ENCODE measurements at places on chromosomes 1 and 21.

DNA sequence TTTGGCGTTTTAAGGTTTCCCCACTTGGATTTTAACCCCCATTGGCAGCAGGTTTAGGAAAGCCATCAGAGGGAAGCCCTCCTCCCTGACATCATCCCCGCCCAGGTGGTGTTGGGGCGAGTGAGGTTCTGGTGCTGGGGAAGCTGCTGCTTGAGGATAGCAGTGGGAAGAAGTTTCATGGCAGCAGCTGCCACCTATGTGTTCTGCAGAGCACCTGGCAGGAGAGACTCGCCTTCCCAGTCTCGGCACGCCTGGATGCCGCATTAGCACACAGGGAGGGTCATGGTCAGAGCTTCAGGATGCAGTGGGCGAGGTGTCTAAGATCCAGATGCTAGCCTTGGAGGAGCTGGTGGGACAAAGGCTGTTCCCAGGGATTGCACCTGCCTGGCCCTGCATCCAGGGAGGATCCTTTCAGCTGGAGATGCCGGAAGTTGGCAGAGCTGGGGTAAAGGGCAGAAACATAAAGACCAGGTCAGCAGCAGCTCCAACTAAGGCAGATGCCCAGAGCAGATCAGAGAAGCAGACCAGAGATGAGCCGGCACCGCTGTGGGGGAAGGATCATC is 33.9 kb downstream of the ABCG1 start:
- no peak for DNase-seq

DNA sequence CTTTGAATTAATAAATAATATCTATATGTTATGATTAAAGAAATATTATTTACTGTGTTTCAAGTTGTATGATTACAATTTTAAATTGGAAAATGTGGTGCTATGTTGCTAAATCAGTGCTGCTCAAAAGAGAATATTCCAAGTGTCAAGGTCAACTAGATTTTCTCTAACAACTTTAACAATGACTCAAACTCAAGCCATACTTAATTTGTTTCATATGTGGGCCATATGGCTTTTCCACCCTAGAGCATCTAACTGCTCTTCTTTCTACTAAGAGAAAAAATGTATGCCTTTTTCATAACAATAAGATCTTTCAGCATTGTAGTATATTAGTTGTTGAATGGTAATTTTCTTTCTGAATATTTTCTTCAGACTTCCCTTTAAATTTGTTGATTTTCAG is 8.3 kb upstream of the SYT14 start:
- no peak for DNase-seq

DNA sequence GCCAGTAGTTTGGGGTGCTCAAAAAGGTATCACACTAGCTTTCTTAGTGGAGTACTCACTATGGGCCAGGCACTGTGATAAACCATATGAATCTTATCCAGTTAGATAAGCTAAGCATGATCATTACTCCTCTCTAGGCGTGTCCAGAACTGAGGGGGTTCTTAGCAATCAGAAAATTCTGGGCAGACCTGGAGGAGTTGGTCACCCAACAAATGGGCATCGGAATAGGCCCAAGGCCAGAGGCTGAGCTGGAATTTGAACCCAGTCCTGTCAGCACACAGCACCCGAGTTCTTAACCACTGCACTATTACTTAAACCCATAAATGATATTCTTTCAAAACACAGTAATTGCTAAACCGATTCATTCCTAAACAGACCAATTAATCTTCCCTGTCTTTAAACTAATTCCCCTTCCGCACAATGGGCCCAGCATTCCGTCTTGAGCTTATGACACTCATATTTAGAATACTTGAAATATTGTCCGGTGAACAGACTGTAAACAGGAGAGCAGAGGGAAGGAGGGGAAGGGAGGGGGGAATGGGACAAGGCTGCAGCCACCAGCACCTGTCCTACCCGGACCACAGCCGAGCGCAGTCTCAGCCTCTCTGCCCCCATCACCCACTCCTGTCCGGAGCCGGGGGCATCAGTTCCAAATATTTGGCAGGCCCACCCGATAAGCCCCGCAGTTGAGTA is 113.0 kb upstream of the GADD45A start:
- no peak for DNase-seq

GRCh38 chr1:170555370-170555769 is 23.4 kb downstream of the GORAB start:
- DNase-seq = no peak

DNA sequence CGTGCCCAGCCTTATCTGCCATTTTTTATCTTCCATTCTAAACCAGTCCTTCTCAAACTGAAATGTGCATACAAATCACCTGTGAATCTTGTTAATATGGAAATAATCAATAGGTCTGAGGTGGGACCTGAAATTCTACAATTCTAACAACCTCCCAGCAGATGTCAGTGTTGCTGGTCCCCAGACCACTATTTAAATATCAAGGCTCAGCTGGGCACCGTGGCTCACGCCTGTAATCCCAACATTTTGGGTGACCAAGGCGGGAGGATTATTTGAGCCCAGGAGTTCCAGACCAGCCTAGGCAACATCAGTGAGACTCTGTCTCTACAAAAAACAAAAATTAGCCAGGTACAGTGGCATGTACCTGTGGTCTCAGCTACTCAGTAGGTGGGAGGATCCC is 4.1 kb downstream of the UQCRHL start:
- DNase-seq = no peak

DNA sequence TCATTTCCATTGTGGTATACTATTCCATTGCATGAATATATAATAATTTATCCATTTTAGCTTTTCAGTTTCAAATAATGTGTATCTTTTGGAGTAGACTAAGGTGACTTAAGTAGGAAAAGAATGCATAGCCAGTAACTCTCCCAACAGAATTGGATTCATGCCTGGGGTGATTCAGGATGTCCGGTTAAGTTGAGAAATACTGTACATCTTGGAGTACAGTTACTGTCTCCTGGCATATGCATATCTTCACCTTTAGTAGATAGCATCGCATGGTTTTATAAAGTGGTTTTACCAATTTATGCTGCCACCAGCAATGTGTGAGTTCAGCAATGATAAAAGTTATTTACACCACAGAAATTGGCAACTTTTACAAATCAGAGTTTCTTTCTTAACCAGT is 18.6 kb upstream of the SLC6A9 start:
- no peak for DNase-seq

DNA sequence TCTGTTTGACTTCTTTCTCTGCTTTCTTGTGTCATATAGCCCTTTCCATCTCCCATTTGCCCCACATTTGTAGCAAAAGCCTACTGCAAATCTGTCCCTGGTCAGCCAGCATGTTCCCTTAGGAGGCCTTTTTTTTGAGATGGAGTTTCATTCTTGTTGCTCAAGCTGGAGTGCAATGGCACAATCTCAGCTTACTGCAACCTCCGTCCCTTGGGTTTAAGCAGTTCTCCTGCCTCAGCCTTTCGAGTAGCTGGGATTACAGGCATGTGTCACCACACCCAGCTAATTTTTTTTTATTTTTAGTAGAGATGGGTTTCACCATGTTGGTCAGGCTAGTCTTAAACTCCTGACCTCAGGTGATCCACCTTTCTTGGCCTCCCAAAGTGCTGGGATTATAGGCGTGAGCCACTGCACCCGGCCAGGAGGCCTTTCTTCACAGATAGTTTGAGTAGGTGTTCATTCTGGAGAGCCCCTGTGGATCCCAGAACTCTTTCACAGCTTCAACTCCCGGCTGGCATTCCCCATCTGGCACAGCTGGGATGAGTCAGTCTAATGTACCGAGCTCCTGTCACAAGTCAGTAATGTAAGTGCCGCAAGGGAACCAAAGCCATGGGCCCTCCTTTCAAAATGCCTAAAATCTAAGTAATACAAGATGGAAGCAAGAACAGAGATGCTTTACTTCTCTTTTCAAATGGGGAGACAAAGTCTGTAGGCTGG is 9.4 kb upstream of the NHLH1 start:
- no peak for DNase-seq

- no peak for DNase-seq
Measured at GRCh38 chr1:113453771-113454083, 63.4 kb downstream of the MAGI3 start.

DNA sequence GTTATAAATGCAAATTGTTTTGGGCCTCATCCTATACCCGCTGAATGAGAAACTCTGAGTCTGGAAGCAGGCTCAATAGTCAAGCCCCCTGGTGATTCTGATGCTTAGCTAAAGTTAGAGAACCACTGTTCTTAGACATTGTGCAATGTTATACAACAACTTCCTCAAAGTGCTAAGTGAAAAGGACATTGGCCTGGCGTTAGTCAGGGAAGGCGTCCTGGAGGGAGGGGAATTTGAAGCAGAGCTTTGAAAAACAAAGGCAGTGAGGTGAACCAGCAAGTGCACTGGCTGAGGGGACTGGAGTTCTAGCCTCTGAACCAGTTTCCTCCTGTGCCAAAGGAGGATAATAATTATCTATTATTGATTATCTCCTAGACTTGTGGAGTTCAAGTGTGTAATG is 5.1 kb downstream of the CD1D start:
- DNase-seq = no peak

- no peak for DNase-seq
Measured at GRCh38 chr1:210882414-210883221, 251.3 kb downstream of the KCNH1 start.

GRCh38 chr1:159825564-159825963 is 1.1 kb upstream of the SLAMF8 start:
- DNase-seq = no peak
